Endothelial cell of coronary artery (primary cell): ENCODE measurements at places on chromosomes 1 and 21. TPM values are rescaled to one million over a fixed set of nuclear protein-coding genes. Genes with fewer than 3 reads are reported as not detected.

The MATN1 gene
- not detected in 2 replicates for total RNA-seq

The OTUD7B gene
- total RNA-seq, result 12.1 and 13.6 TPM in 2 replicates

The MIGA1 gene
- 8.3 and 12.9 TPM in 2 replicates for total RNA-seq

The RPS8 gene
- total RNA-seq, result 2,039 and 2,279 TPM in 2 replicates

The UTS2 gene
- total RNA-seq, result not detected in 2 replicates

The SORT1 gene
- 10.8 and 21.6 TPM in 2 replicates for total RNA-seq
